Left renal pelvis (tissue), 4 donors: ENCODE measurements at places on chromosomes 16 and 17.

DNA sequence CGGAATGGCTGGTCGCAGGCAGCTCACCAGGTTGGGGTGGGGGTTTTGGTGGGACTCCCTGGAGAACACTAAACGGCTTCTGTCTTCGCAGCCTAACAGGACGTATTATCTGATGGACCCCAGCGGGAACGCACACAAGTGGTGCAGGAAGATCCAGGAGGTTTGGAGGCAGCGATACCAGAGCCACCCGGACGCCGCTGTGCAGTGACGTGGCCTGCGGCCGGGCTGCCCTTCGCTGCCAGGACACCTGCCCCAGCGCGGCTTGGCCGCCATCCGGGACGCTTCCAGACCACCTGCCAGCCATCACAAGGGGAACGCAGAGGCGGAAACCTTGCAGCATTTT is 59.7 kb downstream of the PDPK1 start:
- DNase-seq: no peak

DNA sequence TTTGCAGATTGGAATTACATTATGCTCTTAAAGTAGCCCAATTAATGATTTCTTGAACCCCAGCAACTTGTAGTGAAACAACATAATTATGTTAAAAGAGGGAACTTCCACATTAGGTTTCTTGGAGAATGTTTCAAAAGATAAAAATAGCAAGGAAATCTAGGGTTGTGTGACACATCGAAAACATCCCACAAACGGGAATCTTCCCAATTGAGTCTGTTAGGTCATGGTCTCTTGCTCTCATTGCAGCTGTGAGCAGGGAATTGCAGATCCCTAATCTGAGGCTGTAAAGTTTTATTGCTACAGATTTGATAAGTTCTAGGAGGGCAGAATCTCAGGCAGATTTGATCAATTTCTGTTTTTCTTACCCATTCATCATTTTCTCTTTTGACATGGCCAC is 6.7 kb upstream of the LPO start:
- no peak for DNase-seq

DNA sequence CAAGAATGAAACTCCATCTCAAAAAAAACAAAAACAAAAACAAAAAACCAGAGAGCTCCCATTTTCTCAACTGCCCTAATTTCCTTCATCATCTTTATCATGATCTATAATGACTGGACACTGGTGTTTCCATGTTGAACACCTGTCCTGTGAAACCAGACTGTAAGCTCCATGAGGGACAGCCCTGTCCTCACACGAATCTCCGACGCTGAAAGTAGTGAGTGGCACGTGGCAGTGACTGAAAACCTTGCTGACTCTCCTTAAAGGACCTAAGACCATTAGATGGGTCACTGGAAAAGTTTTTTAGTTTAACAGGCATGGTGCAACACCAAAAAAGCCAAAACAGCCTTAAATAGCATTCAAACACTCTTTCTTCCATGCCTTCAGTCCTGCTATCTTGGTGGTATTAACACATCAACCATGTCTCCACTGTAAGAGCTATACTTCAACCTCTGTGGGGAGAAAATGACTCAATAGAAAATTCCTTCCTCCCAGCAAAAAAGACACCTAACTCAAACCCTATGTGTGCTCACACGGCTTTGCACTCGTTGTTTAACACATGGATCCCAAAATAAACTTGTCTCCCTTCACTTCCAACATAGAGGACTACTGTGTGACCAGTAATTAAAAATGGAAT is 8.3 kb downstream of the AXIN2 start:
- DNase-seq: no peak

GRCh38 chr16:65176603-65177002 is 54.7 kb upstream of the CDH11 start:
- DNase-seq: peak; percentile 61

- DNase-seq: no peak
Measured at GRCh38 chr16:84138500-84138823, 6.5 kb downstream of the HSDL1 start.

DNA sequence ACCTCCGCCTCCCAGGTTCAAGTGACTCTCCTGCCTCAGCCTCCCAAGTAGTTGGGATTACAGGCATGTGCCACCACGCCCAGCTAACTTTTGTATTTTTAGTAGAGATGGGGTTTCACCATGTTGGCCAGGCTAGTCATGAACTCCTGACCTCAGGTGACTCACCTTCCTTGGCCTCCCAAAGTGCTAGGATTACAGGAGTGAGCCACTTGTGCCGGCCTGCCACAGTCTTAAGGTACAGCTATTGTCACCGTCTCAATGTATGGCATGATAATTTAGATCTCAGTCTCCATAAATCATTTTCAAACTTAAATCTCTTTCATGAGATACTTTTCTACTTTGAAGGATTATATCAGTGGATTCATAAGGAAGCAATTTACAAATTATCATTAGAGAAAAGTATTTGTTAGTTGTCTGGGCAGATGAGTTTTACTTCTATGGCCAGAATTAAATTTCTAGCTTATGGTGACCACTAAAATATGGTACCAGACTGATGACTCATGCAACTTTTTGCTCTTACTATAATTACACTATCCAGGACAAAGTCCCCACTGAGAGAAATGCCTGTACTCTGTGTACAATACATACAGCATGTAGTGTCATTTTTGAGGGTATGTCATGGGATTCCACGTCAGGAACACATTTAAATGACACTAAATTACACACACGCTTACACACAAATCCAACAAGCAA is 1230.3 kb upstream of the GOT2 start:
- DNase-seq: no peak

GRCh38 chr17:35214192-35214591 is 20.0 kb upstream of the SLC35G3 start:
- no peak for DNase-seq

DNA sequence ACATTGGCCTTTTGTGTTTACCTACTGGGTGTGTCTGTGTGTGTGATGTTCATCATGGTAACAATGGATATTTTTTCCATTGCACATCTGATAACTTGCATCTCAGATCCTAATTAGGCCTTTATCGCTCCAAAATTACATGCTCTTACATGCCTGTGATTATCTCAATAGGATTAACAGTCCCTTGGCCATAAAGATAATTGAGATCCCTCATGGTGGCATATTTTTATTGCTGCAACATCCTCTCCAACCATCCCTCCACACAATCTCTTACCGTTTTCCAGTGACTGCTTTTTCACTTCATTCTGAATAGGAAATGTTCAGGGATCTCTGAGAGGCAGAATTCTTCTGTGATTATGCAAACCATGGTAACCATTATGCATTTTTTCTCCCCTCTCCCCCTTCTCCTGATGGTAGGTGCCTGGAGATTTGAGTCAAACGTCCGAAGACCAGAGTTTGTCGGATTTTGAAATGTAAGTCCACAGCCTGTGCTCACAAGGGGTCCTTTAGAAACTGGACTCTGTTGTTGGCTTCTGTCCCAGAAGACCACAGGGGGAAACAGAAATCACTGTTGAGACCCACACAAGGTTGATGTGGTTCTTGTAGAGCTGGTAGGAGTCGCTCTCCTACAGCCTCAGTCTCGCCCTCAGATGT is 405.5 kb downstream of the CPPED1 start:
- DNase-seq: no peak

- DNase-seq: no peak
Measured at GRCh38 chr16:83116274-83116892, 489.6 kb downstream of the CDH13 start.

- DNase-seq: no peak
Measured at GRCh38 chr17:75571885-75572215, 15.8 kb upstream of the MYO15B start.

GRCh38 chr17:62652251-62653001 is 25.0 kb downstream of the MRC2 start:
- DNase-seq: no peak

- no peak for DNase-seq
Measured at GRCh38 chr16:86286991-86287663, 223.2 kb upstream of the FOXF1 start.

DNA sequence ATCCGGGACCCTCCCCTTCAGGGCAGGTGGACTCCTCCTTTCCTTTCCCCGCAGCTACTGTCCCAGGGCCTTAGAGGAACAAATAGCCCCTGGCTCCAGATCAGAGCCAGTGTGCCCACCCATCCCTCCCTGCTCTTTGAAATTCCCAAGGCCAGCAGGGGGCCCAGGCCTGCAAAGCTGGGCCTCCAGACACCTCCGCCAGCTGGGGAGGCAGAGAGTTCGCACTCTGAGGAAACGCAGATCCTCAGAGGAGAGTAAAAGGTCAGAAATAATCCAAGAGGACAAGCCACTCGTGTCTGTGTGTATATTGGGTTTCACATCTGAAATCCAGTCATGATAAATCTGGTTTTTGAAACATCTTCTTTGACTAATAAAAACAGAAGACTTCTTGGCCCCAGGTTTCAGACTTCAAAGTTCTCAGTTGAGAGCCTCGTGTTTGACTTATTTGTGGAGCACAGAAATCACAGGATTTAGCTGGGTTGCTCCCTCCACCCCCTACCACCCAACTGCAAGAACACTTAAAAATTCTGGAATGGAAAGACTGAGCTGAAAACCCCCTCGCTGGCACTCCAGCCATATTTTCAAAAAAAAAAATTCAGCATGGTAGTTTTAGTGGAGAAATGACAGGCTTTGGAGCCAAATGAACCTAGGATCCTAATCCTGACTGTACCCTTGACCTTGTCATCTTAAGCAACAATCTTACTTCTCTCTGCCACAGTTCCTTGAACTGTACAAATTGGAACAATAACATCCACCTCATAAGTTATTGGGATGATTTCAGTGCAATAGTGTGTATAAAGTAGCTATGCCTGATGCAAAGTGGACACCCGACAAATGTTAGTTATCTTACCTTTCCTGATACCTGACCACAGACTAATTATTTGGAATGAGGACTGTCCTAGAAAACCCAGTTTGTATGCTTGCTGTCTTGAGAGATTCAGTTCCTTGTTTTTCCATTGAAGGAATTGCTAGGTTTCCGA is 44.5 kb upstream of the TBX2 start:
- no peak for DNase-seq

DNA sequence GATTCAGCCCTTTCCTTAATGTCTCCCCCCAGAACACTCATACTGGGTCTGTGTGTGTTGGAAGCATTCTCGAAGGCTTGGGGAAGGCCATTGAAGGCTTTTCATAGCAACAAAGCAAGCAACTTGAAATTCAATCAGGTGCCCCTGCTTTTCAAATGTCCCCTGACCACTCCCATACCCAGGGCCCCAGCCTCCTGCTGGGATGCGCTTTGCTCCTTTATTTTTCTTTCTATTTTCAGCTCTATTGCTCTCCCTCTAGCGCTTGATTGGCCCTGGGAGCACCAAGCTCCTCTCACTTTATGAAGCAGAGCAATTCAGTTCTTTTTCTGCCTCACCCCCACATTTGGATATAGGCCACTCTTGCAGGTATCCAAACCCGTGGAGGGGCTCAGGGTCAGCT is 92.0 kb downstream of the WSCD1 start:
- DNase-seq: no peak

DNA sequence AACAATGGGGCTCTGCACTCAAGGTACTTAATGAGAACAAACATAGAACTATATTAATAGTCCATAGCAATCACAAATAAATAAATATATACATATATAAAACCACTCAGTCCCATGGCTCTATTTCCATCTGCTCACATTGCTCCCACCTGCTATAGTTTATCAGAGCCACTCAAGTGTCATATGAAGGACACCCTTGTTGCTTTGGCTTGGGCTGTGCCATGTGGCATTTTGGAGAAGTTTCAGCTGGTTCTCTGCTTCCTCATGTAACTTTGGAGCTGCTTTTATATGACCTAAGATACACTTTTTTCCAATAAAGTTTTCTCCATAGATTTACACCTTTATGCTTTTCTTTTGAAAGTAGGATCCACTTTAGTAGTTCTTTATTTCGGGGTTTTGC is 126.4 kb downstream of the KCNJ2 start:
- no peak for DNase-seq

GRCh38 chr17:32873114-32873513 is 3.8 kb downstream of the MYO1D start:
- DNase-seq: no peak

DNA sequence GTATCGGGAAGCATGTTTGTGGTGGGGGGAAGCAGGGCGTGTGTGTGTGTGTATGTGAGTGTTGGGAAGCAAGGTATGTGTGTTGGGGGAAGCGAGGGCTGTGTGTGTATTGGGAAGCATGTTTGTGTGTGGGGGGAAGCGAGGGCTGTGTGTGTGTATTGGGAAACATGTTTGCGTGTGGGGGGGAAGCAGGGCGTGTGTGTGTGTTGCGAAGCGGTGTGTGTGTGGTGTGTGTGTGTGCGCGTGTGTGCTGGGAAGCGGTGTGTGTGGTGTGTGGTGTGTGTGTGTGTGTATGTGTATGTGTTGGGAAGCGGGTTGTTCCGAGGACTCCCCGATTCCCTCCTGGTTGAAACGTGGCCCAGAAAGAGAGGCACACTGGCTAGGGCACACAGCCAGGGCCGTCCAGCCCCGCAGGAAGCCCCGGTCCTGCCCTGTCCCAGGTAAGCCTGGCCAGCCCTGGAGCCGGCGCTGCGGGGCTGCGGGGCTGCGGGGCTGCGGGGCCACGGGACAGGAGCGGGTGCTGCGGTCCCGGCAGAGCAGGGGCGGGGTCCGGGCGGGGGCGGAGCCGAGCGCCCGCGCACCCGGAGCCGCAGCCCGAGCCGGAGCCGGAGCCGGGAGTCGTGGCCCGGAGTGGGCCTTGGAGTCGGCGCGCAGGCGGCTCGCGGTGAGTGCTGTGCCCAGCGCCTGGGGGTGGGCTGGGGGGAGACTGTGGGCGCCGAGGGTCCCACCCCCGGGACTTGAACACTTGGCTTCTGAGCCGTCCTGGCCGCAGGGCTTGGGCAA is at the start of gene NOD2:
TSS of gene NOD2 (plus strand) at position 608 of the 783 bp plus-strand sequence. CDS start 5,890 bp downstream, outside the sequence.
- DNase-seq: no peak

- DNase-seq: no peak
Measured at GRCh38 chr17:6708357-6708961, 4.7 kb downstream of the SLC13A5 start.

- no peak for DNase-seq
Measured at GRCh38 chr16:68283346-68283745, 19.0 kb downstream of the SLC7A6 start.

GRCh38 chr17:30780343-30780742 is 44.1 kb downstream of the CRLF3 start:
- no peak for DNase-seq

DNA sequence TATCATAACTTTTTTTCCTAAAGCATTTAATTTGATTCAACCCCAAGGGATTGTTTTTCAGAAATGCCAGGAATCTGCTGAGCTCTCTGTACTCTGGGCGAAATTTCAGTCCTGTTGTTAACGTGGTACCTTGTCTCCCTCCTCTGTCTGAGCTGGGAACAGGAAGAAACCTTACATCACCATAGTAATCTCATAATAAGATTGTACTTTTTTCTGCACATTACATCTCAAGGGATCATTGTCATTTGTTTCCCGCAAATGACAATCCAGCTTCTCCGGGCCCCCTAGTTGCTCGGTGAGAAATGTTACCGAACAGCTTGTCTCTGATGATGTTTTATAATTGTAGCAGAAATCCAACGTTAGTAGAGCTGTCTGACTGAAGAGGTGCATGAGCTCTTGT is 152.7 kb upstream of the ERCC4 start:
- no peak for DNase-seq

DNA sequence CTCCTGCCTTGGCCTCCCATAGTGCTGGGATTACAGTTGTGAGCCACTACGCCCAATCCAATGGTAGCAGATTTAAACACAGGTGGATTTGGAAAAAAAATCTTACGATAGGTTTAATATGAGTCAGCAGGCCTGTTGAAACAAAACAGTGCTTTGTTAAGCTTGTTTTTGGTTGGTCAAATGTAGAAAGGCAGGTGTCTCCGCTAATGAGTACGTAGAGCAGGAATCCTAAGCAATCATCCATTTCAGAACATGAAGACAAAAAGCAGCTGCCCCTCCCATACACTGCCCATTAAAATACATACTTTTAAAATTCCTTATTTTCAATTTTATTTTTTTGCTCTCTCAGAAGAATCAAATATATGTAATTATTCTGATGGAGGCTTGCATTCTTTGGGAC is 1.9 kb upstream of the WWOX start:
- no peak for DNase-seq
